Mucosa of descending colon (tissue), 3 donors: ENCODE measurements at places on chromosomes 13 and 19.

DNA sequence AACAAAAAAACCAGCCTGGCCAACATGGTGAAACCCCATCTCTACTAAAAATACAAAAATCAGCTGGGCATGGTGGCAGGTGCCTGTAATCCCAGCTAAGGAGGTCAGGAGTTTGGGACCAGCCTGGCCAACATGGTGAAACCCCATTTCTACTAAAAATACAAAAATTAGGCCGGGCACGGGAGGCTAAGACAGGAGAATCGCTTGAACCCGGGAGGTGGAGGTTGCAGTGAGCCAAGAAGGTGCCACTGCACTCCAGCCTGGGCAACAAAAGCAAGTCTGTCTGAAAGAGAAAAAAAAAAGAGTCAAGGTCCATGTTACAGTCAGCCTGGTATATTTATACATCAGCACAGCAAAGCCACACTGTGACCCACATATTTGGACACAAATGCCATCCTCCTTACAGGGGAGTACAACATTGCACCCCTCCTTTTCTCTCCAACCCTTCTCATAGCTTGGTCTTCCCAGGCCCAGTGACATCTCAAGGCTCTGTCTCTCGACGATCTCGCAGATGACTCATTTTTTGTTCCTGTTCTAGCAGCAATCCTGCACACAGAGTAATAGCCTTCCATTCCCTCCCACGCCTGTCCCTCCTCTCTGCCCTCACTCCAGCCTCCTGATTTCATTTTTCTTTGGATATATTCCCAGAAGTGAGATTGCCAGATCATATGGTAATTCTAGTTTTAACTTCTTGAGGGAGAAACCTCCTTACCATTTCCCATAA is 21.0 kb upstream of the DPP9 start:
- DNase-seq = no peak

DNA sequence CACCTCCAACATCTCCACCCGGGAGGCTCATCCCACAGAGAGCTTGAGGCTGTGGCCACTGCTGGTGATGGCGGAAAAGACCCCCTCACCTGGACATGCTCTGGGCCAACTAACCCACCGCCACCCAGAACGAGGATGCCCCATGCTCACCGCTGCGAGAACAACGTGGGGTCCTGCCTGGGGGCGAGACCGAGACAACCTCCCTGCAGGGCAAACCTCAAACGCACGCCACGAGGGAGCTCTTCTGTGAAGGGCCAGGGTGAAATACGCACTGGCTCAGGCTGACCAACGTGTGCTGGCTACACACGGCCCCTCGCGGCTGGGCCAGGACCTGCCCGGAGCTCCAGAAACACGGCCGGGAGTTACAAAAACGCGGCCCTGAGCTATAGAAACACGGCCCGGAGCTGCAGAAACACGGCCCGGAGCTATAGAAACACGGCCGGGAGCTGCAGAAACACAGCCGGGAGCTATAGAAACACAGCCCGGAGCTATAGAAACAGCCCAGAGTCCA is 19.0 kb upstream of the PLPP2 start:
- DNase-seq = no peak

- DNase-seq = no peak
Observed at GRCh38 chr19:3862826-3863500, 5.9 kb downstream of the ZFR2 start.

DNA sequence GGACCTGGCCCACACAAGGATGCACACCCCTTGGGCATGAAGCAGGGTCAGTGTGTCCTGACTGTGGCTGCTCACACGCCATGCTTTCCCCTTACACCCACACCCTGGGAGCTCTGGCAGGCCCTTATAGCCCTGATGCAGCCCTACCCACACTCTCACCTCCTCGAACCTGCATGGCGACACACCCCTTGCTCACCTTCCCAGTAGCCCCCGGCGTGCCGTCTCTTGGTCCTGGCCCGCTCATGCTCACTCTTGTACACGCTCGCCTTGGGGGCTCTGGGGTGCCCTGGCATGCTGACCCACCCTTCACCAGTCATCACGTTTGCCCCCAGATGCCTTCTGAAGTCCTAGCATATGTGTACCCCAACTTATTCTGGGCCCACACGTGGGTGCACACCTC is 56.1 kb downstream of the MAP4K1 start:
- DNase-seq = no peak

- DNase-seq = no peak
Observed at GRCh38 chr13:31686670-31687425, 52.5 kb upstream of the RXFP2 start.

GRCh38 chr19:4970558-4971423 is 1.9 kb downstream of the KDM4B start:
- peak; percentile 64 for DNase-seq

GRCh38 chr19:16607819-16608218 is 20.2 kb downstream of the MED26 start:
- no peak for DNase-seq

GRCh38 chr19:18717601-18718000 is 34.1 kb downstream of the CRTC1 start:
- DNase-seq = no peak

DNA sequence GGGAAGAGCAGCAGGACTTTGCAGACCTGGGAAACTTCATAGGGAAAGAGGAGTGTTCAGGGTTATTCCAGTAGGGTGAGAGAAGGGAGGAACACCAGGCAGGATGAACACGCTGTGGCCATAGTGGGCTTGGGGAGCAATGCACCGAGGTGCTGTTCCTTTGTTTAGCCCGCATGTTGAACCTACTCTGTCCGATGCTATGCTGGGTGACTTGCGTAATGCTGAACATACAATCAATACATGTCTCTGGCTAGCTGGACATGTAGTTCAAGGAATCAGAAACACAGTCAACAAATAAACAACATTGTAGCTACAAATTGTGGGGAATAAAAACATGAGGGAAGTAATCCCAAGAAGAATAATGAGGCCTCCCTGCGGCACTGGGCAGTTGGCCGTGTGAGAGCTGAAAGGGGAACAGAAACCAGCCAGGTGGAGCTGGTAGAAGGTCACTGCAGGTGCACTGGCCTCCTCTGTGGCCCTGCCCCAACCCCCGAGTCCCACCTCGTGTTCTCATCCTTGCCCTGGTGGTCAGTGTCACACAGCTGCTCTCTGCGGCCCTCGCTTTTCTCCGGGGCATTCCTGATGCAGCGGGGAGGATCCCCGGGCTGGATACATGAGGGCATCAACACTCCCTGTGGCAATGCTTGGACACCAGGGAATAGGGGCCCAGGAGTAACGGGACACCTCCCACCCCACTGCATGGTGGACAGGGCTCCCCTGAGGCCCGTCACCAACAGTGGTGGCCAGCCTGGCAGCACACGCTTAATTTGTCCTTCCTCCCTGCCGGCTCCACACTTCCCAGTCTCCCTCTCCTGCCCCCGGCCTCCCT is 36.9 kb upstream of the TUBGCP3 start:
- DNase-seq = no peak

- DNase-seq = peak; percentile 76
Observed at GRCh38 chr19:291561-292280, 518 bp upstream of the PLPP2 start.

GRCh38 chr13:97384371-97384770 is 49.6 kb upstream of the RAP2A start:
- DNase-seq = no peak

DNA sequence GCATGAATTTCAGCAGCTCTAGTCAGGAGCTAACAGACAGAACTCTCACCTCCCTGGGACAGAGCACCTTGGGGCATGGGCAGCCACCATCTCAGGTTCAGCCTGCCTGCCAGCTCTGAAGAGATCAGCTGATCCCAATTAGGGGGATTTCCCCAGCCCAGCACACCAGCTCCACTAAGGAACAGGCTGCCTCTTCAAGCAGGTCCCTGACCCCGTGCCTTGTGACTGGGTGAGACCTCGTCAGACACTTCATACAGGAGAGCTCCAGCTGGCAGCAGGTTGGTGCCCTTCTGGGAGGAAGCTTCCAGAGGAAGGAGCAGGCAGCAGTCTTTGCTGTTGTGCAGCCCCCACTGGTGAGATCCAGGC is 84.5 kb upstream of the UFM1 start:
- DNase-seq = no peak

- DNase-seq = no peak
Observed at GRCh38 chr13:46071590-46072249, 19.2 kb upstream of the ZC3H13 start.

DNA sequence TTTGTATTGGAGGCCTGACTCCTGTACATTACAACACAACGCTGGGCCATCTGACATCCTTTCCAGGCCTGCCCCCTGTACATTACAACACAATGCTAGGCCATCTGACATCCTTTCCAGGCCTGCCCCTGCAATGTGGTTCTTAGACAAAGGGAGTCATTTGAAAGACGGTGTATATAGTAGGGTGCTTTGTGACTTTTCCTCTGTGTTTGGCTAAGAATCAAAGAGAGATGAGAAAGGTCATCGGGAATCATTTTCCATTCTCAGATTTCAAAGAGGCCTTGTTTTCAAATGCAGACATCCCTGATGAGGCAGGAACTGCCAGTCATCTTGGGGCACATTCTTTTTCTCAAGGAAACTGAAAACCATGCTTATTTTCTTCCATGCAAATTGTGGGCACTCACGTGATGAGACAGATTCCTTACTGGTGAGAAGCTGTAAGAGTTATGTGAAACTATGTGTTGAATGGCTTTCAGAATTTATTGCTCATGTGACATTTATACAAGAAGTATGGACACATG is 551.6 kb downstream of the MYO16 start:
- DNase-seq = no peak

- DNase-seq = no peak
Observed at GRCh38 chr19:49071860-49072547, 495 bp downstream of the KCNA7 start.

GRCh38 chr19:38049105-38049649 is 142.2 kb downstream of the SIPA1L3 start:
- peak; percentile 30 for DNase-seq

DNA sequence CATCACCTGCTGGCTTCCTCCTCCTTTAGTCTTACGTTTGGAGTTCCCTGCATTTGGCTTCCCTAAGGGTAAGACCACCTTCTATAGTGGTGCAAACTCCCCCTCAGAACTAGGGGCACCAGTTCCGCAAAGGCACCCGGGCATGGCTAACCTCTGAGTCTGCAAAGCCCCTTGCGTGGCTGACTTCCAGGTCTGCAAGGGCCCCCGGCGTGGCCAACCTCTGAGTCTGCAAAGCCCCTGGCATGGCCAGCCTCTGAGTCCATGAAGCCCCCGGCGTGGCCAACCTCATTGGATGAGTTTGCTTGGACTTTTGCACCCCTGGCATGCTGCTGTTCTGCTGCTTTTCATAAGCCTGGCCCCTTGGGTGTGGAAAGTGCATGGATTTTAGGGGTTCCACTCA is 5.1 kb downstream of the MCF2L start:
- peak; percentile 37 for DNase-seq

DNA sequence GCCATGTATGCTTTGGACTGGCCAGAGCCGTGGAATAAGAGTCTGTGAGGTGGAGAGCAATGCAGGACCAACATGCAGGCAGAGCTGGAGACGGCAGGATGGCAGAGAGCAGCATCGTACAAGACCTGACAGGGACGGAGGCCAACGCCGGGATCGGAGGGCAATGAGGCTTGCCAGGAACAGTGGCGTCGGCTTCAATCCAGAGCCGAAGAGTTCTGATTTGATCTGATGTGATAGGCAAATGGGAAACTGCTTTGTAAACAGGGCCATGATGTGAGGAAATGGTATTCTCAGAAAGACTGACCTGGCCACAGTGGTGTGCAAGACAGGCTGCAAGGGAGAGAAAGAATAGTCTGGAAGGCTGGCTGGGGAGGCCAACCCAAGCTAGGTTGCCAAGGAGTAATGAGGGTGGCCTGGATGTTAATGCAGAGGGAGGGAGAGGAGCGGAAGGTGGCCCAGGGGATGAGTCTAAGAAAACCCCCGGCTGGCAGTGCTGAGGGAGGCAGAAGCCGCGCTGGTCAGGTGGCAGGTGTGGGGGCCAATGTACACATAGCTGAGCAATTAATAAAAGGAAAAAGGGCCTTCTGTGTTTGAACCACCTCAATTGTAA is 26.7 kb downstream of the RCBTB2 start:
- DNase-seq = no peak

DNA sequence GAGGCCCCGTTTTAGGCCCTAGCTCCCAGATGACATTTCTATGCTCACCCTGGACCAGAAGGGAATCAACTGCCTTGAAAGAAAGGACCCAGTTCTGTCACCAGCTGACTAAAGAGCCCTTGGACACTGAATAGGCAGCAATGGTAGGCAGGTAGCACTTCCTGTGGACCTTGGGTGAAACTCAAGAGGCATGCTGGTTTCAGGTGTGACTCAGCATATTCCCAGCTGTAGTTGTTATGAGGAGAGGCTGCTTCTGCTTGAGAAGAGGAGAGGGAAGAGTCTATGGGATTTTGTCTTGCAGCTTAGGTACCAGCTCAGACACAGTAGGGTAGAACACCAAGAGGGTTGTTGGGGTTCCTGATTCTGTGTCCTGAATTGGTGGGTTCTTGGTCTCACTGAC is 37.9 kb upstream of the HTR2A start:
- no peak for DNase-seq

DNA sequence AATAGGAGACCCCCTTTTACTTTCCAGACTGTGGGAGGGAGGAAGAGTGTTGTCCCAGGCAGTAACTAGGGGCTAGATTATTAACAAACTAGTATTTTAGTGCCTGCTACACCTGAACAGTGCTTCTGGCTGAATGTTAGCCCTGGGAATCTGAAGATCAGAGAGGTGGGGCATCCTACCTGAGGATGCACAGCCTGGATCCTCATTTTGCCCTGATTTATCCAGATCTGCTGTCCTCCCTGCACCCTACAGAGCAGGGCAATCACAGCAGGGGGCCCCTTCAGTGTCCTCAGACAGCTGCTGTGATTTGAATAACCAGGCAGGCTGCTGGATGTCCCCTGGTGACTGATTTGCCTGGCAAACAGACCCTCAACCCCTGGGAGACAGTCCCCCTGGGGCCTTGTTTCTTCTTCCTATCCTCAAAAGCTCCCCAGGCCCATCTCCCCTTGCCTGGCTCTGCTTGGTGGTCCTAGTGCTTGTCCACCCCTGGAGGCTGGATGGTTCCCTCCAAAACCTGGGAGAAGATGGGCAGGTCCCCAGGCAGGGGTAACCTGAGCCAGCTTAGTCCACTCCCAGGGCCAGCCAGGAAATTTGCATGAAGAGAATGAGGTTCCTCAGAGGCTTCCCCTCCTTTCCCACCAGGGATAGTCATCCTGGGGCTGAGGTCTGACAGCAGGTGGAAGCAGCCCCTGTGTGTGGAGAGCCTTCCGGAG is at the start of gene OVOL3:
Gene OVOL3, plus strand, starts transcription at position 657 of the 713 bp plus-strand sequence. CDS start 60 bp downstream, outside the sequence.
- no peak for DNase-seq

DNA sequence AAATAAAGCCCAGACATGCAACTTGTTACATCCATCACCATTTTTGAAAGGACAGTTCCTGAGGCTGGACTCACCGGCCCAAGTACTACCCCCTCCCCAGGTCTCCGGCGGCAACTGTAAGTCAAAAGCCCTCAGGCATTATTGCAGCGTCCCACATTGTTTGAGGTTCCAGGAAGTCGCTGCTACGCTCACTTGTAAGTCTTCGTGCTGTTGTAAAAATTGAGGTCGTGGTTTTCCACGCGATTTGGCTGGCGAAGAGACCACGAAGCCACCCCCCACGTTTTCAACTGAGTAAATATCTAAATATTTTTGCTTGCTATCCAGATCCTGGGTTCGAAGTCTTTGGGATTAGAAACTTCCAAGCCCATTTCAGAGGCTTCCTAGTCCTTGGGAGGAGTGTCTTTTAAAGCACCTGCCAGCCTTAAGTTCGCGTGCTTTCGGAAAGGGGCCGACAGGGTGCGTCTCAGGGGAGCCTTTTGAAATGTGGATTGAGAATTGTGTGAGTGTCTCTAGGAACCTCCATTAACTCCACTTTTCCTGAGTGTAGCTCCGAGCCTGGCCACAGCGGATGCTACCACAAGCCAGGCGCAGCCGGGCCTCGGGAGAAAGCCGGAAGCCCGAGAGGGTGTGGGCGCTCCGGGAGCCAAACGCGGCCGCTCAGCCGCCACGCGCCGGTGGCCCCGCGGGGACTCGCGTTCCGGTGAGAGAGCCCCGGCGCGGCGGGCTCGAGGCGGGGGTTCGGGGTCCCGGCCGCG is 434 bp upstream of the FNDC3A start:
- DNase-seq = peak; percentile 68
